ENCODE measurements at places on chromosomes 4 and X.

- DNase-seq: no peak
- H3K27me3 ChIP-seq: no peaks in the 10 kb centered on the region
- no peak overlapping the region for H3K27ac ChIP-seq
- no peak overlapping the region for H3K4me3 ChIP-seq
- H3K4me1 ChIP-seq: no peaks in the 10 kb centered on the region
These were observed 236.6 kb upstream of the ANKRD50 start for GRCh38 chr4:124948976-124949597.

- no peaks in the 10 kb centered on the region for H3K36me3 ChIP-seq
- no peaks in the 10 kb centered on the region for H3K27me3 ChIP-seq
- no peak overlapping the region for H3K27ac ChIP-seq
- DNase-seq: no peak
- no peaks in the 10 kb centered on the region for H3K4me1 ChIP-seq
- no peak overlapping the region for H3K4me3 ChIP-seq
These were observed 335.2 kb downstream of the ADAM29 start for GRCh38 chr4:175253184-175253902.

GRCh38 chrX:283115-283845 is 2.1 kb downstream of the PLCXD1 start:
- peak overlapping the region; percentile 92 for H3K27ac ChIP-seq
- peak overlapping the region; percentile 97 for H3K4me3 ChIP-seq
- H3K27me3 ChIP-seq: no peaks in the 10 kb centered on the region
- DNase-seq: peak; percentile 82
- H3K36me3 ChIP-seq: peaks cover 6% of the 10 kb centered on the region

DNA sequence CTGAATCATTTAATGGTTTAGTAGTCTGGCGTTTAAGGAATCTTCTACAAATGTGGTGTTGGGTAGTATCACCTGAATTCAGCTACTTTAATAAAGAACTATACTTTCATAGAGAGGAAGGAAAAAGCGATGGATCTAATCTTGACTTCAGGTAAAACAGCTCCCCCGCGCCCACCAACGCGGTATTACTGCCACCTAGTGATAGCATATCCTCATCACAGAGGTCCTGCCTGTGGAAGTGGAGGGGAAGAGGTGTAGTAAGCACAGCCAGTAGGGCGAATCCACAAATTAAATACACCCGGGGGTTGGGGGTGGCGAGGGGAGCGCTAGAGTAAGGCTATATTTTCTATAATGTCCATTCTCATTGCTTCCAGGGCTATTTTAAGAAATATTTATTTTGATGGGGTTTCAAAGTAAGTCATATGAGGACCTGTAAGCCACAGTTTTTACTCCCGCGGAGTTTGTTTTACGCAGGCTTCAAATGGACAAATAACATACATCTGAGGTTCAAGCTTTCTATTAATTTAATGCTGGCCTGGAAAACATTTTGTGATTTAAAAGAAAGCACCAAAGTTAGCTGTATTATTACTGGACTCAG is 8.3 kb upstream of the DAPP1 start:
- peaks cover 67% of the 10 kb centered on the region for H3K27me3 ChIP-seq
- DNase-seq: peak; percentile 54
- H3K4me1 ChIP-seq: no peaks in the 10 kb centered on the region

GRCh38 chr4:127448986-127449385 is 183.8 kb upstream of the INTU start:
- no peak overlapping the region for H3K27ac ChIP-seq
- no peaks in the 10 kb centered on the region for H3K27me3 ChIP-seq
- H3K4me1 ChIP-seq: no peaks in the 10 kb centered on the region

DNA sequence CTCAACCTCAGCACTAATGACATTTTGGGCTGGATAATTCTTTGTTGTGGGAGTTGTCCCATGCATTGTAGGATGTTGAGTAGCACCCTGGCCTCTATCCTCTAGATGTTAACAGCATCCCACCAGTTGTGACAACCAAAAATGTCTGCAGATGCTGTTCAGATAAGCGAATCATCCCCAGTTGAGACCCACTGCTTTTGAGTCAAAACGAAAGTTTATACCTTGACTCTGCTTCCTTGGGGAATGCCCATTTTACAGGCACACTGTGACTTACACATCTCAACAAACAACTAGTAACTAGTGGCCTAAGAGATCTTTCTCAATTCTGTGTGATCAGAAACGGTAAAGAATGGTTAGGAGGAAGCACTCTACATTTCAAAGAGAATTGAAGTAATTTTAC is 37.0 kb downstream of the SEPSECS start:
- H3K27me3 ChIP-seq: no peaks in the 10 kb centered on the region
- no peak overlapping the region for H3K4me3 ChIP-seq
- no peak overlapping the region for H3K27ac ChIP-seq
- no peak for DNase-seq
- H3K36me3 ChIP-seq: peaks cover 15% of the 10 kb centered on the region

- no peaks in the 10 kb centered on the region for H3K4me1 ChIP-seq
- H3K27me3 ChIP-seq: no peaks in the 10 kb centered on the region
- no peak overlapping the region for H3K4me3 ChIP-seq
- peaks cover 11% of the 10 kb centered on the region for H3K36me3 ChIP-seq
- no peak for DNase-seq
- no peak overlapping the region for H3K27ac ChIP-seq
These were observed 26.1 kb downstream of the LAMTOR3 start for GRCh38 chr4:99868126-99868596.

GRCh38 chrX:10847333-10847732 is 226.9 kb upstream of the MID1 start:
- no peak for DNase-seq
- no peak overlapping the region for H3K4me3 ChIP-seq
- no peaks in the 10 kb centered on the region for H3K36me3 ChIP-seq

GRCh38 chr4:154528869-154529268 is 21.3 kb downstream of the PLRG1 start:
- no peak for DNase-seq
- peaks cover 34% of the 10 kb centered on the region for H3K27me3 ChIP-seq
- H3K4me3 ChIP-seq: no peak overlapping the region

- H3K4me1 ChIP-seq: no peaks in the 10 kb centered on the region
- H3K36me3 ChIP-seq: no peaks in the 10 kb centered on the region
- H3K27me3 ChIP-seq: peaks cover 20% of the 10 kb centered on the region
- H3K27ac ChIP-seq: no peak overlapping the region
- H3K4me3 ChIP-seq: no peak overlapping the region
- no peak for DNase-seq
These were observed 157.6 kb downstream of the ZNF518B start for GRCh38 chr4:10299601-10300000.

DNA sequence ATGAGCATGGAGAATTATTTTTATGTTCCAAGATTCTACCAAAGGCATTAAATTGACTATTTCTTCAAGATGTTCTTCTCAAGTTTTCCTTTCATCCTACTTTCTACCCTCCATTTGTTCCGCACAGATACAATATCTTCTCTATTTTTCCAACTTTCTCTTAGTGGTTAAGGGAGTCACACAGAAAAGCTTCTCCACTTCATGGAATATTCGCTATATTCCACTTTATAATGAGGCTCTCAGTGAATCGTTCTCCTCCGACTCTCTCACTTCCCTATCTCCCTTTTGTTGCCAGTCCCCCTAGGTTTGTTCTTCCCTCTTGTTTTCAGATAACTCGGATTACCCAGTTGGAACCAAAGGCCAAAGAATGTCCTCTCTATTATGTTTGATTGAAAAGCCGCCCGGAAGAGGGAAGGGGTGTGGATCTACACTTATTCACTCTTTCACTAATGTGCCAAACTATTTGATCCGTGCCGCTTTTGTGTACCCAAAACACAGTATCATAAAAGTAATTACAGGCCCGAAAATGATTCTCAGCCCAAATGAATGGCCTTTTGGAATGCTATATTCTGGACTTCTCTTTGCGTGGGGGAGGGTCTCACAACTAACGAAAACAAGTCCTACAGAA is 1.2 kb downstream of the SH3D19 start:
- no peaks in the 10 kb centered on the region for H3K36me3 ChIP-seq
- H3K4me1 ChIP-seq: peaks cover 4% of the 10 kb centered on the region
- no peak for DNase-seq
- no peak overlapping the region for H3K27ac ChIP-seq
- H3K27me3 ChIP-seq: peaks cover 68% of the 10 kb centered on the region

GRCh38 chr4:99536271-99536670 is 25.4 kb downstream of the C4orf17 start:
- DNase-seq: no peak
- H3K4me1 ChIP-seq: no peaks in the 10 kb centered on the region
- no peak overlapping the region for H3K4me3 ChIP-seq
- H3K27me3 ChIP-seq: peaks cover 32% of the 10 kb centered on the region
- H3K27ac ChIP-seq: no peak overlapping the region
- no peaks in the 10 kb centered on the region for H3K36me3 ChIP-seq

- no peak overlapping the region for H3K27ac ChIP-seq
- H3K4me3 ChIP-seq: no peak overlapping the region
- no peaks in the 10 kb centered on the region for H3K36me3 ChIP-seq
- no peaks in the 10 kb centered on the region for H3K27me3 ChIP-seq
- DNase-seq: no peak
These were observed 469.4 kb downstream of the CFAP47 start for GRCh38 chrX:36388901-36389300.

- DNase-seq: no peak
- no peaks in the 10 kb centered on the region for H3K36me3 ChIP-seq
- no peak overlapping the region for H3K27ac ChIP-seq
- H3K27me3 ChIP-seq: peaks cover 5% of the 10 kb centered on the region
- H3K4me3 ChIP-seq: no peak overlapping the region
These were observed 12.5 kb upstream of the SEL1L3 start for GRCh38 chr4:25875281-25875745.

DNA sequence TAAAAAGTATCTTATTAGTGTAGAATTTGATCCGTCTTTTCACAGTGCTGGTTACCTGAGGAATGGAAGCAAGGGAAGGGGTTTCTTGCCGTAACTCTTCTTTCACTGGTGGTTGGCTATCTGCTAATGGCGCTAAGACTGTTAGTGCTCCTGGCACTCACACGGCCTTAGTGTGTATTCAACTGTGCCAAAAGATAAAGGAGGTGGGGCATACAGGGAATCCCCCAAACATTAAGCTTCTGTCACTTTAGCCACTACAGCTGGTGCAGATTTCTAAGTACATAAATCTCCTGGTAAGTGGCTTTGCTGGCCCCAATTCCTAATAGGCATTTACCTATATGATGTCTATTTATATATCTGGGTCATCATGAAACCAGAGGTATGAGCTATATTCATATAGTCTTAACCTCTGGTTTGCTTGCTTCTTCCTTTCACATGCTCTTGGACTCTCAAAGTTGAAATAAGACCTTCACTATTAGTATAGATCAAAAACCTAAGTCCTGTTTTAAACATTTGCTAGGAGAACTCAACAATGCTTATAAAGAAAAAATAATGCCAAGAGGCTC is 95.1 kb downstream of the TSPAN7 start:
- DNase-seq: no peak
- H3K4me3 ChIP-seq: no peak overlapping the region
- no peaks in the 10 kb centered on the region for H3K4me1 ChIP-seq
- no peaks in the 10 kb centered on the region for H3K27me3 ChIP-seq

DNA sequence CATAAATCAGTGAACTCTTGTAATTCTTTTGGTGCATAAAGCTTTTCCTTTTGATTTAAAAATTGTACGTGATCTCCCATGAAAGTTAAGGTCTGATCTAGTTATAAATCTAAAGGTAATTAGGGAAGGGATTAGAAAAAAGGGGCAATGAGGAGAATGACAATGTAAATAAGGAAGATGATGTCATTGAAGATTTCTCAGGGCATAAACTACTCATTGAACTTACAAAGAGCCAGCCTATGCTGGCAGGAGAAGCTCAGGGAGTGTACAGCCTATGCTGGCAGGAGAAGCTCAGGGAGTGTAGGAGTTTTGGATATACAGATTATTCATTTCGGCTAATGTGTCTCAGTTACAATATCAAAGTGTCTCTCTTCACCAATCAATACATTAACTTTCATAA is 1533.5 kb upstream of the ADGRL3 start:
- H3K36me3 ChIP-seq: no peaks in the 10 kb centered on the region
- H3K27me3 ChIP-seq: no peaks in the 10 kb centered on the region
- no peak overlapping the region for H3K27ac ChIP-seq

GRCh38 chrX:112662559-112663427 is 16.9 kb downstream of the LHFPL1 start:
- H3K27ac ChIP-seq: no peak overlapping the region
- no peak for DNase-seq
- H3K4me1 ChIP-seq: no peaks in the 10 kb centered on the region
- H3K36me3 ChIP-seq: no peaks in the 10 kb centered on the region
- H3K4me3 ChIP-seq: no peak overlapping the region
- H3K27me3 ChIP-seq: no peaks in the 10 kb centered on the region

GRCh38 chrX:149819371-149819770 is 37.6 kb downstream of the MAGEA9 start:
- H3K27ac ChIP-seq: no peak overlapping the region
- no peak for DNase-seq
- H3K36me3 ChIP-seq: no peaks in the 10 kb centered on the region
- peaks cover 7% of the 10 kb centered on the region for H3K27me3 ChIP-seq

DNA sequence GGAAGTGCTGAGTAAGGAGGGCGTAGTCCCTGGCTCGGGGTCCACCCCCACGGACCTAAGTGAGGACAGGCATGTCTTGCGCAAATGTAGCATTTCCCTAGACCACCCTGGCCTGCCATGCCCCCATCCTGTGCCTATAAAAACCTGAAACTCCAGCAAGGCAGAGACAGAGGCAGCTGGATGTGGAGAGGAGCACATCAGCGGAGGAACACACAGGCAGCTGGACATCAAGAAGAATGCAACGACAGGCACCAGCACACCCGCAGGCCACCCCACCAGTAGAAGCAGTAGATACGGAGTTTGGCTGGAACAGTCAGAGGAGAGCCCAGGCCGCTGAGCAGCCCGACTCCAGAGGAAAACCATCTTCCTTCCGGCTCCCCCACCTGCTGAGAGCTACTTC is 345.9 kb downstream of the FSTL5 start:
- no peaks in the 10 kb centered on the region for H3K4me1 ChIP-seq
- no peaks in the 10 kb centered on the region for H3K27me3 ChIP-seq
- H3K4me3 ChIP-seq: no peak overlapping the region
- H3K36me3 ChIP-seq: no peaks in the 10 kb centered on the region
- DNase-seq: no peak

All from effector memory CD8-positive, alpha-beta T cell (primary cell).